Activated CD4-positive, CD25-positive, alpha-beta regulatory T cell treated with anti-CD3 and anti-CD28 coated beads, Interleukin-2, amount 50 U/mL, for 16 hours (primary cell): ENCODE measurements at places on chromosomes 7 and 10.

DNA sequence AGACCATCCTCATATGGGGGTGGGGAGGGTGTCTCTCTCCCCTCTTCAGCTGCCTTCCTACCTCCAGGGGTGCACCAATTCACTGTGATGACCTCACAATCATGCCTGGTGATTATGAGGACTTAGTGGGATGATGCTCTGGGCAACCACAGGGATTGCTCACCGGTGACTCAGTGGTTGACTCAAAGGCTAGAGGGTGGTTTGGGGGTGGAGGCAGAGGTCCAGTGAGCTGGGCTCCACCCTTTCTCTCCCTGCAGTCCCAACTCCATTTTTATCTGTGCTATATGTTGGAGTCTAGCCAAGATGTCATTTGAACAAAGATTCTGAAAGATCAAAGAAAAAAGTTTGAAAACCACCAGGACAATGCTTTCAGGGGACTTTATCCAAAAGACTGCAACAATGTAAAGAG is 286.9 kb downstream of the KCNMA1 start:
- DNase-seq = no peak

GRCh38 chr10:127872011-127872761 is 20.6 kb downstream of the CLRN3 start:
- DNase-seq = no peak

- no peak for DNase-seq
Observed at GRCh38 chr10:21292763-21293517, 232.5 kb downstream of the SKIDA1 start.

DNA sequence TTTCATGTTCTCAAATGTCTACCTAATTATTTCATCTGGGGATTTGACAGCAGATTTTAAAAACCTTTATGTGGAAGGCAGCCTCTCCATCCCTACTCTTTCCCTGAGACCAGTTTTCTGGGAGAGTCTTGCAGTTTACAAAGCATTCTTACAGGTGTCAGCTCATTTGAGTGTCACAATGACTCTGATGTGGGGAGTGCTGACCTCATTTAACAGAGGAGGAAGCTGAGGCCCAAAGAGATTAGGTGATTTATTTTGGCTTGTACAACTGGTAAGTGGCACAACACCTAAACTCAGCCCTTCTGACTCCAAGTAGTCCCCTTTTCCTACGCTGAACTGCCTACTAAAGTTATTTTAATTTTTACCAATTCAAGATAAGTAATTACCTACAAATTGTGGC is 33.3 kb upstream of the MAT1A start:
- DNase-seq = no peak

DNA sequence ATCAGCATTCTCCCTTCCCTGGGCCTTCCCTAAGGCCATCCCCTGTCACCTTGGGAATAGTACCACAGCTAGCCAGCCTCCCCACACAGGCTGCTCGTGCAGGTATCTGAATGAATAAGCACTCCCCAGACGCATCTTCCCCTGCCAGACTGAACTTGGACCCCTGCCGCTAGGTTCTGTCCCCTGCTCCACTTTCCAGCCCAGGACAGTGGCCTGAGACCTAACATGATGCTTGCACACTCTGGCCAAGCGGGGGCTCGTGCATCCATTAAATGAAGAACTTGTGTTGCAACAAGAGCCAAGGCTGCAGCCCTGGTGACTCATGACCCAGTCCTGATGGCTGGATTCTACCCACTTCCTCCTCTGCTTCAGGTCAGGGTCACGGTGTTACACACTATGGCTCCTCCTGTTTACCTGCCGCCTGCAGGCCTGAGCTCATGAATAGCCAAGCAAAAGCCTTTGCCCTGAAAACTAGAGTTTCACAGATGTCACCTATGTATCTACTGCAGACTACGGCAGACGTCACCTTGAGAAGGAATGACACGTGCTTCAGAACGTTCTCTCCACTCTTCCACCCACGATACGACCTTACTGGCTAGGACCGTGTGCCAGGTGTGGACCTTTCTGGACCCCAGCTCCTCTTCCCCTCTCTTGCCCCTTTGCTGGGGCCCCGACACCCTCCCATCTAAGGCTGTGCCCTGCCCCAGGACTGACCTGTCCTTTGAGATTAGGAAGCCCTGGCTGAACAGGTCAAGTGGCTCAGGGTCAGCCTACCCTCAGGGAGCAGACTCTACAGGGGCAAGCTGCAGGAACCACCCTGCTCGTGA is 6.5 kb downstream of the ASB13 start:
- no peak for DNase-seq

- DNase-seq = no peak
Observed at GRCh38 chr10:93445097-93445960, 36.8 kb downstream of the MYOF start.

- no peak for DNase-seq
Observed at GRCh38 chr10:72663971-72664370, 28.0 kb upstream of the MCU start.

- DNase-seq = no peak
Observed at GRCh38 chr7:95427914-95428516, 6.8 kb downstream of the PON2 start.

GRCh38 chr10:102514487-102515311 is 10.9 kb downstream of the SUFU start:
- no peak for DNase-seq

GRCh38 chr7:45689797-45690761 is 115.9 kb downstream of the ADCY1 start:
- no peak for DNase-seq

- DNase-seq = no peak
Observed at GRCh38 chr7:84123965-84124547, 70.5 kb downstream of the SEMA3A start.

GRCh38 chr10:118832241-118832651 is 77.5 kb upstream of the CACUL1 start:
- no peak for DNase-seq

GRCh38 chr7:77537778-77538280 is 734 bp downstream of the PTPN12 start:
- no peak for DNase-seq
